NCI-H524 (cell line): ENCODE measurements at places on chromosomes 7 and 10.
A peak's percentile ranks its signal among the peaks of the same experiment; 100 is the strongest.

DNA sequence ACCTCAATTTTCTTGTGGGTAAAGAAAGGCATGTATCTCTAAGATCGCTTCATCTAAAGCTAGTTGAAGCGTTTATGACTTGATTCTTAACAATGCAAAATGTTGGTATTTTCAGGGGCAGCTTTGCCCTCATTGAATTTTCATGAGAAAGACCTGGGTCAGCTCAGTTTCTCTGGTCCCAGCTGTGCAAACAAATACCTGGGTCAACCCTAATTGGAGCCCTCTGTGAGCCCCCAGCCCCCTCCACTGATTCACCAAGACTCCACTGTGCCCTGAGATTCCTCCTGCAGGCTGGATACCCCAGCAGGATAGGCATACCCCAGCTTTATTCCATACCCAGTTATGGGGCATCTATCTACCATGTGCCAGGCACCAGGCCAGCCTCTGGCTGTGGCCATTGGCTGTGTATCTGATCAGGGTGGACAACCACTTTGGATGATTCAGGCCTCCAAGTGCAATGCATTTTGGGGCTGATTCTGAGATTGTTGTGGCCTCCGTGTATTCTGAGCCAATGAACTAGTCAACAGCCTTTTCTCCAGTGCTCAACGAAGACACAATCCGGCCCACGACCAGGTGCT is 201.9 kb downstream of the MYOF start:
- DNase-seq = no peak

GRCh38 chr10:17019696-17020095 is 109.9 kb downstream of the CUBN start:
- DNase-seq = no peak

GRCh38 chr7:95028683-95029082 is 121.3 kb downstream of the PPP1R9A start:
- no peak for DNase-seq

DNA sequence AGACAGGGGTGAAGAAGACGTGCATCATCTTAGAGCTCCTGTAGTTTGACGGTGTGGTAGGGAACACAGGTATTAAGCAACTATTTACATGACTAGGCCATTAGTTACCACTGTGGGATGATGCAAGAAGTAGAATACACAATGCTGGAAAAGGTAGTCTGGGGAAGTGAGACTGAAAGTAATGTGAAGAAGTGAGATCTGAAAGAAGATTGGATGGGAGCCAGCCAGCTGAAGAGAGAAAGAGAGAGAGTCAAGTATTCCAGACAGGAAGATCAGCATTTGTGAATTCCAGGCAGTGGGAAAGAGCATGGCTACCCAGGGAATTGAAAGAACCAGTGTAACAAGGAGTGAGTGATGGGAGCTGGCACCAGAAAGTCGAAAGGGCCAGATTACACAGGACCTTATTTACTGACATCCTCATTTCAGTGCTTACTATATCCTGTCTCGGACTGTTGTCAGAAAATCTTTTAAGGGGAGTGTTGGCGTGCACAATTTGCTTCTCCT is 4.0 kb upstream of the CFAP58 start:
- no peak for DNase-seq

DNA sequence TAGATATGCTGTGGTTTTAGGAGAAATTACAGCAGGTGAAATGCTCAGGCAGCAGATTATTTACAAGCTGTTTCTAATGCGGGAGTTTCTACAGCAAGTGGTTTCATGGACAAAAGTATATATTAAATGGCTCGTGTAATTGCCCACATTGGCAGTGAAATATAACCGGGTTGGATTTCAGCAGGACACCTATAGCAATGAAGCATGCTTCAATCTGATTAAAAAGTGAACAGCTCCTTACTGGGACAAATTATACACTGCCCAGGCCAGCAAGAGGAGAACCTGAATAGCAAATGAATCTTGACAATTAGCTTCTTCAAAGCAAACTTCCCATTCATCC is 35.2 kb upstream of the LYZL1 start:
- no peak for DNase-seq

DNA sequence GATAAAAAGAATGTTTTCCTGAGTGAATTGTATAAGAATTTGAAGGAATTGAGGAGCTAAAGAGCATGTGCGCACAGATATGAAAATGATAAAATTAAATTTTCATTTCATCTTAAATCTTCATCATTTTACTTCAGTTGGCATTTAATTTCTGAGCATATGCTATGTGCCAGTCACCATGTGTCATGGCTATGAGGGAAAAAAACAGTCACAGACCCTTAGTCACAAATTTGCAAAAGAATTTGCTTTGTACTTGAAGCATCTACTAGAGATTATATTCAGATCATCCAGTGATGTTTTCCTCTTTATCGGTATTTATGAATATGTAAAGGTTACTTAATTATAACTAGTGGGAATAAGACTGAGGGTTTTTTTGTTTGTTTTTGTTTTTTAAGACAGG is 29.8 kb downstream of the VCL start:
- DNase-seq = no peak

DNA sequence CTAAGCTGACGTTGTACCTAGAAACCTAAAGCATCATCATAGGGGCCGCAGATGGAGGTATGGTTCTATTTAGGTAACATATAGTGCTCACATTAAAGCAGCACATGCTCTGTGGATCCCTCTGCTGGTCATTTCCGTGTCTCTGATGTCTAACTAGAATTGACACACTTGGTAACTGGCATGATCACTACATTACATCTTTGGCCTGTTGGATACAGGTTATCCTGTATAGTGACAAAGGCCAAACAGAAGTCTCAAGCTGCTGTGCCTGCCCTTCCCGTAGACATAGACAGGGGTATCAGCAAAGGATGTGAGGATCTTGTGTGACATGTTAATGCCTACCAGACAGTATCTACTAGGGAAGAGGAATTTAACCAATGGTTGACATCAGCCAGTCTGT is 51.2 kb downstream of the KIF5B start:
- DNase-seq = peak; percentile 11

GRCh38 chr10:13483073-13483472 is 45.7 kb downstream of the BEND7 start:
- DNase-seq = no peak

GRCh38 chr7:66505531-66506451 is 122.9 kb upstream of the KCTD7 start:
- peak; percentile 72 for DNase-seq

- no peak for DNase-seq
These were observed 844 bp upstream of the KAT6B start for GRCh38 chr10:74825371-74826141.

DNA sequence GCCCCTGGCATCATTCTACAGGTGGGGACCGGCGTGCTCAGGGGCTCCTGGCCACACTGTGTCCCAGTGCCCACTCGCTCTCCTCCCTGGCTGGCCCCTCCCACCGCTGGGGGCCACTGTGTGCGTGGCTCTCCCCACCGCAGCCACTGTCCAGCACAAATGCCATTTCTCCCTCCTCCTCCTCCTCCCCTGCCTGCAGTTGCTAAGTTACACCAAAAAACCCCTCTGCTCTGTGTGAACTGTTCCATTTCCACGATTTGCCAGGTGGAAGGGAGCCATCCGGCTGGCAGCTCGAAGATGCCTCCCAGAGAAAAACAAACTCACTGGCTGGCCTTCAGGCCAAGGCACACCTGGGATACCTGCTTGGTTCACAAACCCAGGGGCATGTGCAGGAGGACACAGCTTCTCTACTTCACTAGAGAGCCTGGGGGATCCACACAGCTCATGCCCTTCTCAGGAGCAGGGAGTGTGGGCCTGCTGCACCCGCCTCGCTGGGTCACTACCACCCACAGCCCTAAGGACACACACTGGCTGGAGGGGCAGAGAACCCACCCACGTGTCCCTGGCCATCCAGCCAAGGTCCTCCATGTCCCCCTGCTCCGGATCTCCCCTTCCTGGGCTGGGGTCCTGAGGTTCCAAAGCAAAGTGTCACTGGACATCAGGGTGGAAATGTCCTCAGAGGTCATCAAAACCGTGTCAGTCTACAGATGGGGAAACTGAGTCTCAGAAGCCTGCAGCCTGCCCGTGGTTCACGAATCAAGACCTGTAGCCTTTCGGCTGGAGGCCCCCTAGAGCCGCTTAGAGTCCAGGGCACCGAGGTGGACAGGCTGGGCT is 1.7 kb downstream of the RASGEF1A start:
- no peak for DNase-seq

- no peak for DNase-seq
These were observed 10.3 kb upstream of the LRRN3 start for GRCh38 chr7:111080495-111081105.

DNA sequence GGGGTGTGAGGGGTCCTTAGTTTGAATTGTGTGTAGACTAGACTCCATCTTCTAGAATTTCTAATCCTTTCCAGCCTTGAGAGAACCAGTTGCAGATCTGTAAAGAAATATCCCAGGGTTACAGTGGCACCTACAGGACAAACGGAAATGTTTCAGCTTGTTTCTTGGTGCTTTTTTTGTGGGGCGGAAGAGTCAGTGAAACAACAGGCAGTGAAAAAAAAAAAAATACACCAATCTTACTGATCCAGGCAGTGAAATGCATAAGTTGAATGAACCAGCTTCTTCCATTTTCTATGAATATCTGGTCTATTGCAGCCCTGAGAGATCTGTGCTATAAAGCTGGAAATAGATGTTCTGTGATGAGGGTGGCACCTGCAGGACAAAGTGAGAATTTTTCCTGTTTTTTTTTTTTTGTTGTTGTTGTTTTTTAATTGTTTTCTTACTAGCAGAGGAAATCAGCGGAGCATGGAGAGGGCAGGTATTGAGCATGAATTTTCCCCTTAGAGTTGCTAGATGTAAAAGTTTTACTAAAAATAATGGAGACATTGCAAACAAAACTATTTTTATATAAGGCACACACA is 81.9 kb upstream of the DYNC1I1 start:
- DNase-seq = peak; percentile 68

GRCh38 chr7:151046603-151047573 is 1.4 kb upstream of the ASIC3 start:
- DNase-seq = no peak

GRCh38 chr7:128017460-128017859 is 13.8 kb downstream of the LRRC4 start:
- DNase-seq = peak; percentile 54

DNA sequence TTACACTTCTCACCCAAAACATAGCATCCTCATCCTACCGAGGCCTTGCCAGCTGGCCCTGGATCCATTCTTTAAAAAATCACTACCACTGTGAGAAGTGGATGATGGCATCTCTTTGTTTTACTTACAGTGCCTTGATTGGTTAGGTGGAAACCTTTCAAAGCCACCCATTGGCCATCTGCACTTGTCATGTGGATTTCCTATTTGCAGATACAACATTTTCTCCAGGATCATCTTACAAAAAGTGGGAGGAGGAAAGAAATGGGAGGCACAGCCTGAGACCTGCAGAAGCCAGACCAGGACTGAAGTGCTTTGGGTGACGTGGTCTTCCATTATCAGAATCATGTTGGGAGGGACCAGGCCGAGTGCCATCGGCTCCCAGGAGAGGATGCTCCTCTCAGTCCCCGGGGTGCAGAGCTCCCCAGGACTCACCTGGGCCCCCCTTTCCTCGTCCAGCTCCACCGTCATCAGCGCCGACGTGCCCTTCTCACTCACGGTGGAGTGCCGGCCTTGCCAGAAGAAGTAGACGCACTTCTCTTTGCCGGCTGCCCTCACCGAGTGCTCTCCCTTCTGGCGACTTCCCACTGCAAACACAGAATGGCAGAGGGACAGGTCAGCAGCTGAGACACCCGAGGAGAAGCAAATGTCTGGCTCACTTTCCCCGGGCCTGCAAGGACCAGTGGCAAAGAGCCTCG is 161.2 kb downstream of the SVIL start:
- no peak for DNase-seq

- DNase-seq = no peak
These were observed 286.8 kb downstream of the ADK start for GRCh38 chr10:74437822-74438221.

GRCh38 chr10:117350909-117351308 is 24.3 kb downstream of the PDZD8 start:
- DNase-seq = no peak

DNA sequence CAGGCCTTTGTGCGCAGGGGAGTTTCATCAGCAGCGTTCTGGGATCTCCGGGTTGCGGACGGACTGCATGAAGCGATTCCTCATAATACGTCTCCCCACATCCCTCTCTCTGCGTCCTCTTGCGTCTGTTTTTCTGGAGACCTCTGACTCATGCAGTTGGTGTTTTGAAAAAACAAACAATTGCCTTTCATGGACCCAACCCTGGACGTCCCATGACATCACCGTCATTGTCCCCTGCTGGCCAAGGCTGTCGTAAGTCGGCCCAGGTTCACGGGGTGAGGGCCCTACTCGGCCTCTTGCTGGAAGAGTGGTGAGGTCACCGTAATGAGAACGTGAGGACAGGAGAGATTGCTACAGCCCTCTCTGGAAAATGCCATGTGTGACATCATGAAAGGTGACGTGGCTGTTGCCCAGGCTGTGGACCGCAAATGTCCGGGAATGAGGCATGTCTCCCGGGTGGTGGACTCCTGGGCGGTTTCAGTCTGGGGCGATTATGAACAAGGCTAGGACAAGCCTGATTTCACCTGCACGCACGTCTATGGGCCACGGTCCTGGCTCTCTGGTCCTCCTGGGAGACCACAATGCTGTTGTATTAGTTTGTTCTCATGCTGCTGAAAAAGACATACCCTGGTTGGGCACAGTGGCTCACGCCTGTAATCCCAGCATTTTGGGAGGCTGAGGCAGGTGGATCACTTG is 9.8 kb upstream of the MAFK start:
- no peak for DNase-seq

- DNase-seq = no peak
These were observed 634.7 kb upstream of the AUTS2 start for GRCh38 chr7:68963552-68963951.

DNA sequence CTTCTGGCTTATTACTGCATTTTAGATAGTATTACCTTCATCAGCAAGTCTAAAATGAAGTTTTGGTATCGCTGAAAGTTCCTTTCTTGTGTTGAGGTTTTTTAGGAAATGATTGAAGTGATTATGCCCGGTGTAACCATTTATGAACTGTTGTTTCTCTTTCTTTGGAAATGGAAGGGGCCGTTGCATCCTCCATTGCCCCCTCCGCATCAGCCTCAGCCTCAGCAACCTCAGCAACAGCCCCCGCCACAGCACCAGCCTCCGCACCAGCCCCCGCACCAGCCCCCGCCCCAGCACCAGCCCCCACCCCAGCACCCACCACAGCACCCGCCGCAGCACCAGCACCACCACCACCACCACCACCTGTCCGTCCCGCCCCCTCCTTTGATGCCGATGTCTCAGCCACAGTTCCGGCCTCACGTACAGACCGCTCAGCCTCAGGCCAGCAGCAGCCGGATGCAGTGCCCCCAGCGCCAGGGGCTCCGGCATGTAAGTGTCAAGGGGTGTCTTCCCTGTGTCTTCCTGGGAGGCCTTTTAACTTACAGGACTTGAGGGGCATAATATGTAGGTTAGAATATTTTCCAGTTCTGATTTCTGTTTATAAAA is 72.6 kb downstream of the SHH start:
- DNase-seq = no peak

DNA sequence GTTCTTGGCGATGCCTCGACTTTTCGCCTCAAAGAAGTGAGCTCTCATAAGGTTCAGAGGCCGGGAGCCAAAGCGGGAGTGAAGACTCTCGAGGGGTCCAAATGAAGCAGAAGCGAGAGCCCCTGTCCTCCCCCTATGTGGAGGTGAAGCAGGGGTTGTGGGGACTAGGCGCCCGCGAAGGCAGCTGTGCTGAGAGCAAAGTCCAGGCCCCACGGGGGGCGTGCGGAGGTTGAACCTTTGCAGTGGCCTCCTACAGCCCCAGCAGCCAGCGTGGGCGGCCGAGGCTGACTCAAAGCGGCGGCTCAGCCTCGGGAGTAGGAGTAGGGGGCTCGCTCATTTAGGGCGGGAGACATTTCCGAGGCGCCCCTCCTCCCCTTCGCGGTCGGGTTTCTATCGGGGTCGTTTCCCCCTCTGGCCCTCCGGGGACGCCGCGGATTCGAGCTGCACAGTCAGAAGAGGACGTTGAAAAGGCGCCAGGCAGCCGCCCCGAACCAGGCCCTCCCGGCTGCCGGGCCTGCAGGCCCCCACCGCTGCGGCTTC is 553 bp upstream of the ADD3 start:
- peak; percentile 12 for DNase-seq
